ENCODE measurements at places on chromosomes 1 and 21.

DNA sequence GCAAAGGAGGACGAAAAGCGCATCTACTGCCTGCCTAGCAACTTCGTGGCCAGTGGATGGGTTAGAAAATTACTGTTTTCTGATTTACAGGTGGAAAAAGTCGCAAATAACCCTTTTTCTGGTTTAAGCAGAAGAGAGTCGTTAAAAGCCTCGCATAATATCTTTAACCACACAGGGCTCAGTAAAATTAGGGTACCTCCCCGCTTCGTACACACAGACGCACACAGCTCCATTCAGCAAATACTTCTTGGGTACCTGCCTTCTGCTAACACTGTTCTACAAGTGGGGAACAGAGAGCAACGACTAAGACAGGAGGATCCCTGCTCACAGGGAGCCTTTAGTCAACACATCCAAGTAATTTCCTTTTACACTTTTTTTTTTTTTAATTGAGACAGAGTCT lies 704 bp downstream of the ALG6 start:
- DNase-seq, result no peak

GRCh38 chr1:89942014-89942413 lies 52.9 kb upstream of the ZNF326 start:
- DNase-seq, result no peak

DNA sequence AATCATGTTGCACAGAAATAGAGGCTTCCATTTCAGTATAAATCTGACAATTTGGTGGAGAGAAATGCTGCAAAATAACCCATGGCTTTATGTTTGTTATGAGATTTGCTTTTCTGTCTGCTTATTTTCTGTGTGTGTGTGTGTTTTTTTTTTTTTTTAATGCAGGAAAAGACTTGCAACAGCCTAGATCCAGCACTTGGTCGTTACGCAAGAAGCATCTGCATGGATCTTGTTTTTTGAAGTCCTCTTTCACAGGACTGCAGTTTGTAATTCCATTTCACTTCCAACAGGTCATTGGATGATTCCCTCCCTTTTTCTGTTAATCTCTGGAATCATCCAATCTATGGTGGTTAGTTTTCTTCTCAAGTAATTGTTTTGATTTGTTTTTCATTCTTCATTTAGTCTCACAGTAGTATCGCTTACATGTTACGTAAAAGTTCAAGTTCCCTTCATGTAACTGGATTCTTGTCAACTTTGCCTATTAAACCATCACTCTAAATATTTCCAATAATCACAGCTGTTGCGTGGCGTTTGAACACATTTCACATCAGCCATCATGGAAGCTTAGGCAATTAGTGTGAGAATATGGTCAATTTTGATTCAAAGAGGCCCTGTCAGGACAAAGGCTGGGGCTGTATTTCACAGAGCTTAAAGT lies 312.9 kb downstream of the NFIA start:
- no peak for DNase-seq

DNA sequence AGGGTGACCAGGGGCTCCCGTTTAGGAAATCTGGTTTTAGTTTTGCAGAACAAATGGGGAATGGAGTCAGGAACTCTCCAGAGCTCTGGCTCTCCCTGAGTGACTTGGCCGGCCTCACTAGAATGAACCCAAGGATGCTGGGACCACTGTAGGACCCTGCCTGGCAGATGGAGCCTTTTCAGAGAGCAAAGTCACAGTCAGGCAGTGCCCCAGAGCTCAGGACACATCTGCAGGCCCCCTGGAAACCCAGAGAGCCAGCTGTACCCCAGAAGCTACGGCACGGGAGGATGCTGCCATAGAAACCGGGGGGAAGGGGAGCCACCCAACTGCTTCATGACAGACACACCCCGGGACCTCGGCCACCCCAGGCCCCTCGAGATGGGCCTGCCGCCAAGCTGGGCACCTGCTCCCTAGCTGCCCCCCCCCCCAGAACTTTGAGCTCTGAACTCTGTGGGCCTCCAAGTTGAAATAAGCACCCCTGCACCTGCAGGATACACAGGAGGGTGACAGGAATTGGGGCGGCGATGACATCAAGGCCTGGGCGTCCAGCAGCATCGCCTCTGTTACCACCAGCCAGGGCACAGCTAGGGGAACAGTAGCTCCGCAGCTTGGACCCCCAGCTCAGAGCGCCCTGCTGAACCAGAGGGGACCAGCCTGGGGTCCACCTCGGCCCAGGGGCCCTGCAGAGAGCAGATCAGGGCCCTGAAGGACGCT lies 91.8 kb upstream of the VAMP3 start:
- no peak for DNase-seq

DNA sequence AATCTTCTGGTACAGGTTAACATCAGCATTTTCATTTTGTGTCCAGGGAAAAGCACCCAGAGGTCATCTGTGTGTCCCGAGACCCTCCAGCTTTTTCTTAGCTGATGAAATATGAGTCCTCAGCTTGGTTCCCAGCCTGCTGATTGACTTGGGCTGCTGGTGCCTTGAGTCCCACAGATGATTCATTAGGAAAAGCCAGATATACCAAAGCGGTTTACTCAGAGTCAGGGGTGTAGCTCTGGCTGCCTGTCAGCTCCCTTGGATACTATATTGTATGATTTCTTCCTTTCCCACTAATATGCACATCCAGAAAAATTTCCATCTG lies 43.7 kb upstream of the MAB21L3 start:
- no peak for DNase-seq

DNA sequence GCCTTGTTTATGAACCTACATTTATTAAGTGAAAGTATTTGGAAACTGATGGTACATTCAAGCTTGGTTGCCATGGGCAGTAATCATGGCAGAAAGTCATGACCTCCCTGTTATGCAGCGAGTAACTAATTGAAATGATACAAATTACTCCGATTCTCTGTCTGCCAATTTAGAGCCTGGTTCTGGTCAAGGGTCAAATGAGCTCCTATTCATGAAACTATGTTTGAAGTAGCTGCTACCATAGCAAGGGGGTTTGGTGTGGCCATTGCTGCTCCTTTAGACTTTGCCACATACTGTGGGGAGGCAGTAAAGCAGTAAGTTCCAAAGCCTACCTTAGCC lies 187.2 kb upstream of the FOXD3 start:
- no peak for DNase-seq

DNA sequence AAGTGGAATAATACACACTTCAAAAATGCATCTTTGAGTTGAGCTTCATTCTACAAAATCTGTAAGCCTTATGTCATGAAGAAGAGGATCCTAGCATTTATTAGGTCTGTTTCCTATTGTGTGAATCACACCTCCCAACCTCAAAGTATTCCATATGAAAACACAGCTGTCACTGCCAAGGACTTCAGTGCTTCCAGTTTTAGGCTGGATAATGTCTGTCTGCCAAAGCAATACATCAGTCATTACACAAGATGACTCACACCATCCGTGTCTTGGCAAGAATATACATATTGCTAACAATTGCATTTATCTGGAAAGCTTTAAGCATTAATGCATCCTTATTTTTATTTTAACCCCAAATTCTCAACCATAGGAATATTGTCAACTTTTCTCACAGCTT lies 125.7 kb upstream of the TMPRSS15 start:
- no peak for DNase-seq

- DNase-seq, result no peak
Measured at GRCh38 chr1:244056577-244056976, 5.5 kb downstream of the ZBTB18 start.

DNA sequence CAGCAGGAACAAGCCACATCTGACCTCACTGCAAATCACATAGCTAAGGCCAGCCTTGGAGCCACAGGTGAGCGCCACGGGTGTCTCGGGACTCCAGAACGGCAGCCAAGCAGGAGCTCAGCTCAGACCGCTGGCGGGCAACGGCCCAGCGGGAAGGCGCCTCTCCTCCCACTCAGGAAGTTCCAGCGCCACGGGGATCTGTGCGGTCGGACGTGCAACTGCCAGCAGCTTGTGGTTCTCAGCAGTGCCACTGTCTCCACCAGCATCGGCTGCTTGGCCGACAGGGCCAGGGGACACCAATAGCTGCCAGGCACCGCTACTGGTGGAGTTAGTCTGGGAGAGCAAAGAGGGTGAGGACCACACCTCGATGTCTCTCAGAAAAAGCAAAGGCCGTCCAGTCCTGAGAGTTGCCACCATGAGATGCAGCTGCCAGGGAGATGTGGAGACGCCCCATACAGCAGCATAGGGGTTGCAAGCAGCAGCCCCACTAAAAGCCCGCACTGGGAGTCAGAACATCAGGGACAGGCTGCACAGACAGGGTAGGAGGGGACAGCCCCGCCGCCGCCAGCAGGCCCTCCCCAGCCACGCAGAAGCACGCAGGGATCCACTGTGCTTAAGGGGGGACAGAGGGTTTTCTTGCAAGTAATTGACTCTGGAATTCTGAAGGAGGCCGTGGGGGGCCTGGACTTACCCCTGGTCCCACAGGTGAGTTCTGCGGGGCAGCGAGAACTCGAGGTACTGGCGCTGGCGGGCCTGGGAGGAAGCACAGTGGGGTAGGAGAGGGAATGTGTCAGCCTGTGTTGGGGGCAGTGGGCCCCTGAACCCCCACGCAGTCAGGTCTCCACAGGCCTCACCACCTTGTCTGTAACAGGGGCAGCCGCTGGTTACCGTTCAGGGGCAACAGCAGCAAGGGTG lies 83.5 kb downstream of the NPHP4 start:
- no peak for DNase-seq

- DNase-seq, result no peak
Measured at GRCh38 chr1:59494145-59494833, 197.4 kb downstream of the FGGY start.

DNA sequence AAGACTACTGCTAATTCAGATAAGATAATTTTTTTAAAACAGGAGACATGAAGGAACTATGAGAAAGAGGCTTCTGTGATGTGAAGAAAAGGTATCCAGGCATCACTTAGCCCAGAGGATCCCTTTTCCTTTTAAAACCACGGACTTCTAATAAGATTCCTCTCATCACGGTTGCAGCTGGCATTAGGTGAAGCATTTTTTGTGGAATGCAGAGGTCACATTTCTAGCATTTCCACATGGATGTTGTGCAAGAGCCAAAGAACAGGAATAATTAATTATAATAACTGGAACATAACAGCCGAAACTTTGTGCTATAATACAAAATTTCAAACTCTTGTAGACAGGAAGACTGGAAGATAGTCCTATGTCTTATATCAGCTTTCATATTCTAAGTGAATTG lies 27.6 kb downstream of the CYP2J2 start:
- DNase-seq, result no peak

DNA sequence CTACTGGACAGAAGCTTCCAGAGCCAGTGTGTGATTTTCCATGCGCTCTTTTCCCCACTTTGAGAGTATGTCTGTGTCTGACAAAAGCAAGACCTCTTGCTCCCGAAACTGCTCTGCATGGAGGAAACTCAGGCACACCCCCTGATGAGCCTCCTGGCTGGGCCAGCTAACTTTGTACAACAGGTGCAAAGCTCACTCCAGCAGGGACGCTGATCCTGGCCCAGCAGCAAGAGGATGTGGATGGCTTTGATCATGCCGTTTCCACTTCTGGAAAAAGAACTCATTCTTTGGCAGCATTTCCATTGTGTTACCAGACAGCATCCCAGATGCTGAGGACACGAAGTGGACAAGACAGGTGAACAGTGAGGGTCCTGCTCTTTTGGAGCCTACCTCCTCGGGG lies 103.1 kb downstream of the TLR5 start:
- no peak for DNase-seq
